ENCODE measurements at places on chromosomes 4 and X.
A peak's percentile ranks its signal among the peaks of the same experiment; 100 is the strongest.

- DNase-seq: no peak
Observed at GRCh38 chr4:76980261-76980660, 30.7 kb downstream of the SEPTIN11 start.

- DNase-seq: no peak
Observed at GRCh38 chr4:134883831-134884449, 682.4 kb upstream of the PABPC4L start.

- DNase-seq: no peak
Observed at GRCh38 chr4:113832803-113833202, 71.3 kb upstream of the CAMK2D start.

- DNase-seq: peak; percentile 36
Observed at GRCh38 chr4:186104114-186104889, at the start of gene FAM149A. Gene FAM149A (plus strand): TSS chr4:186104704.

DNA sequence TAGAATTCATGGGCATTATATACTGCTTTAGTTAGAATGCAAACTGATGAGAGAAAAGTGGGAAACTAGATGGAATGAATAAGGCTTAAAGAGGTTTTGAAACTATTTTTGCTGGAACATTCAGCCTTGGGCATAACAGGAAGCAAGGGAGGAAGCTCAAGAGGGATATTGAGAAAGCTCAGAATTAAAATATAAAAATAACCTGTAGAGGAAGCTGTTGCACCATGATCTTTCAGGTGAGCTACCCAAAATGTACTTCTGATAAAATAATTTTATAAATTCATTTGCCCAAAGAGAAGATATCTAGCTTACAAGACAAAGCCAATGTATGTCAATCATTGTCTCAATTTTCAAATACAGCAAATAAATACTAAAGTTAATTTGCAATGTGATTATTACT is 11.3 kb downstream of the GC start:
- no peak for DNase-seq

- no peak for DNase-seq
Observed at GRCh38 chrX:153307276-153308178, 14.0 kb downstream of the PNMA6F start.

GRCh38 chr4:6576512-6576911 is 1.5 kb downstream of the MAN2B2 start:
- DNase-seq: no peak

GRCh38 chrX:54785901-54786300 is 12.2 kb downstream of the ITIH6 start:
- no peak for DNase-seq

DNA sequence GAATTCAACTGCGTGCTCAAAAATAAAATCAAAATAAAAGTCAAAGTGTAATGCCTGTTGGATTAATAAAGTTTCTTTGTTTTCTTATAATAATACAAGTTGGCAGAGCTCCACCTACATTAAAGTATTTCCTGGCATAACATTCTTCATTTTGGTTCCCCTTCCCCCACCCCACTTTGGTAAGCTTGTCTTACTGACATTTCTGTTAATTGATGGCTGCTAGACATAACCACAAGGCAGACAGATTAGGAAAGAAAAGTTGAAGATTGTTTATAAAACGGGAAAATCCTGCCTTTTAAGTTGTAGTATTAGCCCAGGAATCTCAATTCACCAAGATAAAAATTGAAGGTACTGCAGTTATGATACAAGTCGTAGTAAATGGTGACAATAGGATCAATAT is 246.5 kb upstream of the RPS6KA3 start:
- DNase-seq: no peak

DNA sequence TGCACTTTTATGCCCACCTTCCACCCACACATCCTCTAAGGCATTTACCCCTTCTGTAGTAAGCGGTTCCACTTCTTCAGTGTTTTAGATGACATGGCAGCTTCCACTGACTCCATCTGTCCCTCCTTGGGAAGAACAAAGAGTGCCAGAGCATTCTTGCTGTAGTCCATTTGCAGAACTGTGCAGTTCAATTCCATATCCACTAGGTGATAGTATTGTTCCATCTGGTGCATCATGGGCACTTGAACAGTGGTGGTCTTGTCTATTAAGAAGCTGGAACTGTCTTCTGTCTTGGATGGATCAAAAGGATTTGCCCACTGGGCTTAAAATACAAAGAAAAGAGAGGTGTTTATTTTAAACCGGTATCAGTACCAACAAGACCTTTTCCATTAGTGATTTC is 3.5 kb downstream of the SERPINA7 start:
- no peak for DNase-seq

DNA sequence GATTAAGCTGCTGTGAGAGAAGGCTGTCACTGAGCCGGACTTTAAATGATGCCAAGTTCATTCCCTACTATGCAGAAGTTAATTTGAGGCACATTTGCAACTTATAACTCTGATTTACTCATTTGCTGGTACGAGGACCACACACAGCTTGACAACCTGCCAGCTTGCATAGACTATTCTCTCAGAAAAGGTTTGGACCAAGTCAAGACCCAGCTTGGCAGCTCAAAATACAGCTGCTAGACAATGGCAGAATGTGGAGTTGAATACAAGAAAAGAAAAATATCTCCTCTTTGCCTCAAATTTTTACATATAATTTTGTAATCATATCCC is 338.9 kb downstream of the DHX15 start:
- no peak for DNase-seq

GRCh38 chrX:123138473-123138872 is 45.6 kb upstream of the GRIA3 start:
- no peak for DNase-seq

DNA sequence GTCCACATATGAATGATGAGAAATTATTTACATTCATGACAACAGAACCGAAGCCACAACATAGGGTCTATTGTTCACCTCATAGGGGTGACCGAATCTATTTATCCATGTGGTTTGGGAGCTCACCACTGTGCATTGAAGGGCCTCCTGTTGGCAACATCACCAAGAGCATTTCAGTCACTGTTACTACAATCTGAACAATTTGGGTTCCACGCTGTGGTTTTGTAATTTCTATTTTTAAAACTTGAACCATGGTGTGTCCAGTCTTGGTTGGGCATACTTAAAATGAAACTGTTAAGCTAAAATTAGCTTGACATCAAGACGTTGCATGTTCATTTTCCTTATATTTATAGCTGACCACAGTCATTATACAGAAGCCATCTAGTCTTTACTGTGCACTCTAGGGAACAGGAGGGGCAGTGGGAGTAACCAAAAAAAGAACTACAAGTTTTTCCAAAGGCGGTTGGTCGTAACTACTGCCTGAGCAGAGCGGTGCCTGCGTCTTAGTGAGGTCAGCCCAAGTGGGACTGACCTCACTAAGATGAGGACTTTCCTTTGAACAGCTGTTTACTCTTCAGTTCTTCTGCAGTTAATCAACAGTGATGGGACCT is 192.1 kb downstream of the SPRY1 start:
- no peak for DNase-seq

GRCh38 chr4:183100827-183101226 is 1.8 kb downstream of the WWC2 start:
- DNase-seq: no peak

DNA sequence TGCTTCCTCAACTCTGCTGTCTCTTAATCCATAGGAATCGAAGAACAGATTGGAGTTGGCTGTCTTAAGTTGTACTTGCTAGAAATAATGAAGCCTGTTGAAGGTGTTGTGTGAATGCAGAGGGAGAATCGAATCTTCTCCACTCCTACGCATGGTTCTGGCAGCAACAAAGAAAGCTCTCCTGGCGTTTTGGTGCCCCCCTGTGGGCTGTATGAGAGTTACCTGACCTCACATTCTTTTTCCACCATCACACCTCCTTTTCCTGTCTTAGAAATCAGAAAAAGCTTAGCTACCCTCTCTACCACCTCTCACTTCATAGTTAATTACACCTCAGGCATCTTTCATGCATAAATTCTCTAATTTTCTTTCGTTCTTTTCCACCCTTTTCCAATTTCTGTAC is 16.3 kb downstream of the KLF8 start:
- peak; percentile 20 for DNase-seq

DNA sequence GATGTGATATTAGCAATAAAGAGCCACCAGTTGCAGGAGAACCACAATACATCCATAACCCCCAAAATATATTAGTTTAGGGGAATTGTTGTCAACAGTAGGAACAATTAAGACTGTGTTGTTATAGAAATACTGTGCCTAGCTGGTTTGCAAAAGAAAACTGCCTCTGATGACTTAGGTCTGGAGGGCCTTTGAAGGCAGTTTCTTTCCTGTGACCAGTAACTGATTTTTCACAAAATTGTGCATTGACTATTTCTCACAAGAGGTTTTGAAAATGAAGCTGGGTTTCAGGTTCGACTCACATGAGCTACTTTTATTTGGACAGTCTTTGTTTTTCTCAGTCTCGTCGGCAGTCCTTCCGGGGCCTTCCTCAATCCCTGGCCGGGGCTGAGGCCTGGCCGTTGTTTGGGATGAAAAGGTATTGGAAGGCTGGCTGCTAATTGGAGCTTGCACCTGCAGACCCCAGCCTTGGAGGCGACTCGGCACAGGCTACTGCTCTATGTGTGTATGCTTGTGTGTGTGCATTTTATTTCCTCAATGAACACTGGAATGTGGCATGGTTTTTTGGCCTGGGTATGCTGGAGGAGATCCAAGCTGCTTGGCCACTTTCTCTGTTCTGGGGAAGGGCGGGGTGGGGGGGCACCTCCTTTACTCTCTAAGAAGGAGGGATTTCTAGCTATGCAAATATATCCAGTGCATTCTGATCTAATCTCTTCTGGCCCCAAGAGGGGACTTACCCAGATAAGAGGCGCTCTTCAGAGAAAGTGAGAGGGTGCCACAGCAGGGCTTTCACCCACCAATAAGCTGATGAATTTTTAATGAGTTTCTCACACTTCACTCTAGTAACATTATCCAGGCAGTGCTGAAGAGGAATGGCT is 49.5 kb upstream of the LNX1 start:
- no peak for DNase-seq

- DNase-seq: no peak
Observed at GRCh38 chr4:184190711-184191110, 27.0 kb downstream of the ENPP6 start.

DNA sequence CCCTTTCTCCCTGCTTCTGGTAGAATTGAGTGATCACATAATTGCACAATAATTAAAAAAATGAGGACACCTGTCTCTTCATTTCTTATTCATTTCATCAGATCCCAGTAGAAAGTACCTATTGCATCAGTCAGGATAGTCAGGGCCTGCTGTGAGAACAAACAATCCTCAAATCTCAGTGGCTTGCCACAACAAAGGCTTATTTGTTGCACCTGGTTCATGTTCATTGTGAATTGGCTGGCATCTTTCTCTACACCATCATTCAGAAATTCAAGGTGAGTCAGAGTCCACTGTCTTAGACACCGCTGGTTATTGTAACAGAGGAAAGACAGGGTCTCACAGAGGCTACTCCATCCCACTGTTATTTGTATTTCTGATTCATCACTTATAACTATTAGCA is 409.8 kb downstream of the STIM2 start:
- no peak for DNase-seq

DNA sequence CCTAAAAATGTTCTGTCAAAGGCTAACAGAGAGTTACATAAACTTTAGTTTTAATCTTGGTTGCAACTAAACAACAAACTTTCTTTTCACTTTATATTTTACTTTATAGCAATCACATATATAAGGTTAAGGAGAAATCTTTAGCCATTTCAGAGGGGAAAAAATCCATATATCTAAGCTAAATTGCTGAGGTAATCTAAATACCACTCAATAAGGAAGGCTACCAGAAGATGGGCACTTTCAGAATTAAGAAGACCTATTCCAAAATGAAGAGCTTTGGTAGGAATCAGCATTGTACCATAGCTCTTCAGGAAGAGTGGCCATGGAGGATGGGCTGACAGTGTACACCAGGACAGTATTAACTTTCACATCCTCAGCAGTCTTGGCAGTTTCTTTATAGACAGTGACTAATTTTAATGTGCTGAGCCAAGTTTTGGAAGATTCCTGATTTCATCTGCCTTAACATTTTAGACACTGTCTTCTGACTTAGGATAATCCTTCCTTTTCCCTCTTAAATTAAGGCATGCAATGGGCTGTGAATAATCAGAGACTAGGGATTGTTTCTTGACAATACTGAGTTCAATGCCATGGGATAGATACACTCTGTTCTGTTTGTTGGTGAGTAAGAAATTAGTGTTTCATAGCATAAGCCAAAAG is 7.1 kb downstream of the FAT4 start:
- no peak for DNase-seq

- DNase-seq: peak; percentile 39
Observed at GRCh38 chrX:112840382-112841113, at the start of gene AMOT. Gene AMOT (minus strand): TSS chrX:112840831. CDS start chrX:112823126, 17,705 bp downstream.

DNA sequence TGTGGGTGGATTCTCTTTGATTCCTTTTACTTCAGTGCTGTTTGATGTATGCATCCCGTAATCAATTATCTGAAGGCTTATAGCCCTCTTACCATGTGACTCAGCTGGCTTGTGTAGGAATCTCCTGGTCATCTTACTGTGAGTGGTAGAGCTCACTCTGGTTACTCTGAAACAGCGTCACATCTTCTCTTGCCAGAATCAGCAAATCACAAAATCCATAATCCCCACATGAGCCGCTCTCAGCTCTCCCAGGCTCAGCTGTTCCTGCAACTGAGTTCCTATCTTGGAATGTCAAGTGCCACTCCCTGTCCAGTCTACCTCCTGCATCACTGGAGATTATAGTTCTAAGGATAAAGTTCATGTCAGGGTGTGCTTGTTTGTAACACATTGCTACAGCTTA is 278.0 kb downstream of the FBXO8 start:
- DNase-seq: no peak

GRCh38 chr4:70269674-70270073 is 27.3 kb downstream of the CSN3 start:
- no peak for DNase-seq

DNA sequence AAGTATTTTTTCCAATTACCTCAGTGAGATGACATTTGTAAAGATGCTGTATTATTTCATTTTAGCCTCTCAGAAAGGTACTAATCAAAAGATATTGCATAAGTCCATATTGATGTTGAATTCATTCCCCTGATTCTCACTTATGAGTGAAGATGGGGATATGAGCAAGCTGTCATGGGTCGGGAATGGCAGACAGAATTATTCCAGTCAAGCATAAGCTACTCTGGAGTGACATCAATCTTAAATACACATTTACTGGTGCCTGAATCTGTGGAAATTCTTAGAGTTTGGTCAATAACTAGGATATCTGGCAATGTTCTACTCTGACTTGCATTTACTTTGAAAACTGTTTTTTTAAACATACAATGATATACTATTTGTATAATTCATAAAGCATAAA is 283.8 kb upstream of the PCDH7 start:
- DNase-seq: no peak

DNA sequence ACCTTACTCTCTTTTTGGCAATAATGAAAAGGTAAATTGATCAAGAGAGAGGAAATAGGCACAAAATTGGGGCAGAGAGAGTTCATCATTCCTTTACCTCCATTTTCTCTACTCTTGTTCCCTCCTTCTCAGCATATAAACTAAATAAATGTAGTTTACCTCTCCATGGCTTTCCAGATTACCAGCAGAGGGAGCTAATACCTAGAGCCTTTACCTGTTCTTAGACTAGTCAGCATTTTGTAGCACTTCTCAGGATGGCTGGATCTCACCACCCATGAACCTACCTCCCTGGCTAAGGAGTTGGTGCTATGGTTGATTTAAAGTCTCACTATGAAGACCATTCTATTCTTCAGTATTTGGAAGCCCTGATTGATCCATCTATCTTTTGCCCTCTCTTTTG is 15.7 kb downstream of the OFD1 start:
- DNase-seq: no peak

- DNase-seq: no peak
Observed at GRCh38 chr4:127214016-127214415, 418.7 kb upstream of the INTU start.

GRCh38 chr4:109996526-109996925 is 83.8 kb downstream of the EGF start:
- DNase-seq: no peak
